ENCODE measurements at places on chromosomes 12 and 14.
A peak's percentile ranks its signal among the peaks of the same experiment; 100 is the strongest.

DNA sequence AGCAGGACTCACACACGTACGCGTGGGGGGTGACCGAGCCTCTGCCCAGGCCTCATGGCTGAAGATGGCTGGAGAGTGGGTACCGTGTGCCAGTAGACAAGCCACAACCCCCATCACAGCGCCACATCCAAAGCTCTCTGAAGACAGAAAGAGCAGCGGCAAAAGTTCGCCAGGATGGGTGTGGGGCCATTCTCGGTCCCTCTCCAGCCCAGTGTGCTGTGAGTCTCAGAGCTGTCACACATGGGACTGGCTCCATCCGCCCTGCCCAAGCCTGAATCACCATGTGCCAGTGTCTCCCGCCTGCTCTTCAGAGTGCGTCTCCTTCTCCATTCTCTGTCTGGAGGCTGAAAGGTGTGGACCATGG is 5.7 kb downstream of the TMEM179 start:
- no peak for DNase-seq

GRCh38 chr14:68675233-68675577 is 117.7 kb downstream of the ZFP36L1 start:
- DNase-seq: no peak

DNA sequence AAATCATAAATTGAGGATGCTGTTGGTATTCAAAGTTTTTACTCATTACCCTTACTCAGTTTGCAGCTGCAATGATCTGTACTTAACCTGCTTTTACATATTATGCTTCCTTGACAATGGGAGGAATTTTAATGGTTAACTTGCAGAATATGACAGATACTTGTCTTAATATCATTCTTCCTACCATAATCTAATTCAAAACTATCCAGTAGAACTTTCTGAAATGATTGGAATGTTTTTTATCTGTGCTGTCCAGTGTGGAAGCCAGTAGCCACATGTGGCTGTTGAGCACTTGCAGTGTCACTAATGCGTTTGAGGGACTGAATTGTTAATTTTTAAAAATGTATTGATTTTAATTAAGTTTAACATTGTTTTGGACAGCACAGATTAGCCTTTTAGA is 23.5 kb downstream of the FGFR1OP2 start:
- no peak for DNase-seq

- DNase-seq: no peak
Observed at GRCh38 chr14:104140463-104141331, 2.3 kb downstream of the KIF26A start.

DNA sequence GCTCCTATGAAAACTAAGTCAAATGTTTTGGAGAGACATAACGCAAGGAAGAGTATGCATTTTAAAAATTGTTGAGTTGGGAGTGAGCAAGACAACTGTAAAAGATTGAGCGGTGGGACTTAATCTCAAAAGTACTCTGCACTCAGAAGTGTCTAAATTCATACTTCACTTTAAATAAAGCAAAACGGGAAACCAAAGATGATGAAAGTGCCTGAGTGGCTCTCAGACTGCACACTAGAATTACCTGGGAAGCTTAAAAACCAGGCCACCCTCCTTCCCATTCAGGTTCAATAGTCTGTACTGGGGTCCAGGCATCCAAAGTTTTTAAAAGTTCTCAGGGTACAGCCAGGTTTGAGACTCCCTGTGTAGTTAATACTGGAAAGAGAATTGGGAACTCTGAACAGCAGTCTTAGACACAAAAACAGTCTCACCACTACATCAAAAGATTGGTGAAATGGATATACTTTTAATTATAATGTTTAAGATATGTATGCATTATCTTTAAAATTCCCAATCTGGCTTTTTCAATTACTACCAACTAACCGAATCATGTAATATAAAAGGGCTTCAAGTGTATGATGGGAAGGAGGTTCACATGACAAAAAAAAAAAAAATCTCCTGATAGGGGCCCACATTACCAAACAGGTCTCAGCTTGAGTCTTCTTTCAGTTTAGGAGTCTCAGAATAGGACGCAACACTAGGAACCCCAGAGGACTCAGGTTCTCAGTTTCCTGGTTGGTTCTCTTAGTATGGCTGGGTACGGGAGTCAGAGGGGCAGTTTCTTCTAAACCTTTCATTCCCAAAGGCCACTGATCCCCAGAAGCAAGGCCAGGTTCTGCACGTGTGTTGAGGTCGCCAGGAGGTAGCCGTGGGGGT is 1.0 kb downstream of the HOMEZ start:
- DNase-seq: no peak

DNA sequence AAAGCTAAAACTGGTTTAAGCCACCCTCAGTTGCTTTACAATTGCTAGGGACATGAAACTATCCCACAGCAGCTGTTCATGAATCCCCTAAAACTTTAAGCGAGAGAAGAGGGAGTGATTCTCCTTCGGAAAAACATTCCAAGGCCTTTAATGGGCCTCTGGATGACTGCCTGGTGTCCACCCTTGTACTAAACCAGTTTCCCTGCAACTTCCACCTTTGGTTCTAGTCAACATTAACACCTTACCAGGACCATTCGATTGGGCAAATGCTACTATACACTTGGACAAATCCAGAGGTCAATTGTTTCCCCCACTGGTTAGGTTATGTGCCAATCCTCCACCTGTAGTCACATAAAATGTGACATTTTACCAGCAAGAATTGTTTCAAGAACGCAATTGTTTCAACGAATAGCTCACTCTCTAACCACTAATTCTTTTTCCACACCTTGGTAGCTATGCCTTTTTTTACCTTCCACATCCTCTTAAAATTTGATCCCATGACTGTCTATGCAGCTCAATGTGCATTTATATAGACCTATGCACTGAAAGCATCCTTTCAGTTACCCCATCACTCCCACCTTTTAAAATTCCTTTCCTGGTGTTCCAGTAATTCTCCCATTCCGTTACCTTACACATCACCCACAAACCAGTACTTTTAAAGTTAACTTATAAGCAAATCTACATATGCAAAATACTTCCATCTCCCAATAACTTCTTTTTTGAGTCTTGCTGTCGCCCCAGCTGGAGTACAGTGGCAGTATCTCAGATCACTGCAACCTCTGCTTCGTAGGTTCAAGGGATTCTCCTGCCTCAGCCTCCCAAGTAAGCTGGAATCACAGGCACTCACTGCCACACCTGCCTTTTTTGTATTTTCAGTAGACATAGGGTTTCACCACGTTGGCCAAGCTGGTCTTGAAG is 3.6 kb downstream of the UBC start:
- DNase-seq: no peak

GRCh38 chr14:36506732-36507614 is 13.1 kb downstream of the NKX2-1 start:
- no peak for DNase-seq

- DNase-seq: no peak
Observed at GRCh38 chr14:93318927-93319326, 13.9 kb downstream of the BTBD7 start.

- no peak for DNase-seq
Observed at GRCh38 chr12:122063694-122064024, 14.9 kb upstream of the MLXIP start.

GRCh38 chr14:67373347-67373746 is 13.2 kb downstream of the EIF2S1 start:
- no peak for DNase-seq

GRCh38 chr14:93054006-93054405 is 61.7 kb downstream of the ITPK1 start:
- no peak for DNase-seq

DNA sequence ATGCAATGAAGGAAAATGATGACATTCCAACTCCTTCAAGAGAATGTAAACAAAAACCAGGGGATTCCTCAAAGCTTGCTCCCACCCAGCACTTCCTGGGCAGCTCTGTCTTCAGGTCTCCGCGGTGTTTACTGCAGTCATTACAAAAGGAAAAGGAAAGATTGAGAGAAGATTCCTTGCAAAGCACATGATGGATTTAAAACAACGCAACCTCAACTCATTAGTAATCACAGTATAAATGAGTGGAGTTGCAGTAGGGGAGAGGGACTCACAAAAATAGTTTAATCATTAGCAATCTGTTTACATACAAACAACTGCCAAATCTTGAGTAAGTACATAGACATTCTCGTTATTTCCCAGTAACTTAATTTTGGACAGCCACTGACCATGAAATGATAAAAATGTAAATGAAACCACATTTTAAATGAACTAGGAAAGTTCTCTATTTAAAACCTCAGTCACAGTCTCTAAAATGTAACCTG is 49.7 kb upstream of the OVCH1 start:
- peak; percentile 27 for DNase-seq

DNA sequence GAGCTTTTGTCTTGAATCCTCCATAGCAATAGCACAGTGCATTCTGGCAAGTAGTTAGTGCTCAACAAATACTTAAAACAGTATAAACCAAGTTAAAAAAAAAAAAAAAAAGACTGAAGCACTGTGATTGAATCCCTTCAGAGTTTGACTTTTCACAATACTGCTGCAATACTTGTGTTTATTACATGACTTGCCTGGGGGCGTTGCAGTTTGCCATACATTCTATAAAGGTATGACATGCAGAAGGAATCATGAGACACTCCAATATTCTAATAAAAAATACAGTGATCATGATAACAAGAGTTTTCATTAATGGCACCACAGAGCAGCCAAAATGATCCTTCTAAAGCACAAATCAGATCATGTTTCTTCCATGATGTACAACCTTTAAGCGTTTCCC is 205.0 kb upstream of the CDKN3 start:
- no peak for DNase-seq

DNA sequence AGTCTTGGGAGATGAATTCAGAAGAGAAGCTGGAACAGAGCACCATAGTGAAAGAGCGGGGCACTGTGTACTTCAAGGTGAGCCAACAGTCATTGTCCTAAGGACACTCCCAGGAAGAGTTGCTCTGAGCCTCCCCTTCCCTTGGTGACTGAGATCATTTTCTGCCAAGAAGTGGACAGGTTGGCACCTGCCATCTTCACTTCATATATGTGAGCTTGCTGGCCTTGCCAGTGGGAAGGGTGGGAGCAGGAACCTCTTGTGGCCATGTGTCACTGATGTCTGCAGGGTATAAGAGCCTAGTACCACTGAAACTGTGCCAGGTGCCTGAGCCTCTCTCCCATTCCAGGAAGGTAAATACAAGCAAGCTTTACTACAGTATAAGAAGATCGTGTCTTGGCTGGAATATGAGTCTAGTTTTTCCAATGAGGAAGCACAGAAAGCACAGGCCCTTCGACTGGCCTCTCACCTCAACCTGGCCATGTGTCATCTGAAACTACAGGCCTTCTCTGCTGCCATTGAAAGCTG is 5.3 kb downstream of the FKBP4 start:
- no peak for DNase-seq

DNA sequence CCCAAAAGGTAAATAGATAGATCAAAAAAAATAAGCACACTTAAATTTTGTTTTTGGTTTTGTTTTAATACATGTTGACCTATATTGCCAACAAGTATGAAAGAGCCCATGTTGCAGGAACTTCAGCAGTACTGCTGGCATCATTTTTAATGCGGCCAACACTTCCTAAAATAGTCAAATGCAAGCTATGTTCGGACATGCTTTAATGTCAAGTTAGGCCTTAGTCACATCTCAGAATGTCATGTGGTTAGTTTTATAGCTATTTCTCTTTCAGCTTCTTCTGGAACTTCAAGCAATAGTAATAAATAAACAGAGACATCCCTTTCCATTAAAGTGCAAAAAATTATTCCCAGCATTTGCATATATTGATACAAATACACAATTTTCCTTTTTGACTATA is 153.4 kb downstream of the PIK3C2G start:
- no peak for DNase-seq

- no peak for DNase-seq
Observed at GRCh38 chr12:19208456-19208855, 78.9 kb downstream of the PLEKHA5 start.

DNA sequence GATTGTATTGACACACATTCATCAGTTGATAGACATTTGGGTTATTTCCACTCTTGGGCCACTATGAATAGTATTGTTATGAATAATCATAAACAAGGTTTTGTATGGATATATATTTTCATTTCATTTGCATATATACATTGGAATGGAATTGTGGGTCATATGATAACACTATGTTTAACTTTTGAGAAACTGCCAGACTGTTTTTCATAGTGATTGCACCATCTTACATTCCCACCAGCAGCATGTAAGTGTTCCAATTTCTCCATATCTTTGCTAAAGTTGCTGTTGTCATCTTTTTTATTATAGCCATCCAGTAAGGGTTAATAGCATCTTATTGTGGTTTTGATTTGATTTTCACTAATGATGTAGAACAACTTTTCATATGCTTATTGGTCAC is 198.5 kb upstream of the PPFIA2 start:
- no peak for DNase-seq

GRCh38 chr12:70692681-70693288 is 55.6 kb upstream of the PTPRB start:
- peak; percentile 21 for DNase-seq

DNA sequence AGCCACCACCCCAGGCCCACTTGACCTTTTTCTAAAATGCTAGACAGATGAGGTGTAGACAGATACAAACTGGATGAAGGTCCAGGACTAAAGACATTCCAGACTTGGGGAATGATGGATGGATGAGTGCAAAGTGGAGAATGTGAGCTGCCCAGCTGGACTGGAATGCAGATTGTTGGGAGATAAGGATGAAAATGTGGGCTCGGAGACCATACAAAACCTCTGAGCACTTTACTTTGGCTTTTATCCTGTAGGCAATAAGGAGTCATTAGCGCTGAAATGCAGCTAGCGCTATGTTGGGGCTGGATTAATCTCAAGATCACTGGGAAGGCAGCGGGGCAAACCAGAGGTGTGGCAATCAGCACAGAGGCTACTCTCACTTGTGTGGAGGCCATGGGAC is 64.7 kb upstream of the GNPNAT1 start:
- DNase-seq: no peak

GRCh38 chr12:21828779-21829178 is 54.3 kb upstream of the KCNJ8 start:
- no peak for DNase-seq

DNA sequence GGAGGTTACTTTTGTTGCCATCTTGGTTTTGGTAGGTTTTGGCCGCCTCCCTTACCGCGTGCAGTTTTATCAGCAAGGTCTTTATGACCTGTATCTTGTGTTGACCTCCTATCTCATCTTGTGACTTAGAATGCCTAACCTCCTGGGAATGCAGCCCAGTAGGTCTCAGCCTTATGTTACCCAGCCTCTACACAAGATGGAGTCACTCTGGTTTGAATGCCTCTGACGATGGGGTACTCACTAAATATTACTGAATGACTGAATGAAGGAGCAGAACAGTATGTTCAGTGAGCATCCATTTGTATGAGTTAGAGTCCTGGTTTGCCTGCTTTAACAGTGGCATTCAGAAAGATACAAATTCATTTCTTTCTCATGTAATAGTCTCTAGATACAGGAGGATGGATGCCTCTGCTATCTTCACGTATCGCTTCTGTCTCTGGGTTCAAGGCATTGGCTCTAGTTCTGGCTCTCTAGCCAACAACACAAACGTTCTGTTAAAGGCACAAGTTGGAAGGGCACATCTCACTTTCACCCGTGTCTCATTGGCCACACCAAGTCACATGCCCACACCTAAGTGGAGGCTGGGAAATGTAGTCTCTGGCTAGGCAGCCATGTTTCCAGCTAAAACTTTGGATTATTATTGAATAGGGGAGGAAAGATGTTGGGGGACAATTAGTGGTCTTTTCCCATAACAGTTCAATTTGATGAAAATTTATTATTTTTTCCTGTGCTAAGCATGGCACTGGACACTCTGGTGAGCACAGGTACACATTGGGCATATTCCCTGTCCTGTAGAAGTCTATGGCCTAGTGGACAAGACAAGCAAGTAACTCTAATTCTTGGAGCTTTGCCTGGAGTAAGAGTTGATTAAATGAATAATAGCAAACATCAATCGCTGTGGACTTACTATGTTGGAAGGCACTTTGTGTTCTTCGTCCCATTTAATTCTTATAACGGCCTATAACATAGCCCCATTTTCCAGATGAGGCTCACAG is 75.2 kb upstream of the RPH3A start:
- no peak for DNase-seq

All from AG09309 (cell line).